ENCODE measurements at places on chromosomes 16 and 17.

DNA sequence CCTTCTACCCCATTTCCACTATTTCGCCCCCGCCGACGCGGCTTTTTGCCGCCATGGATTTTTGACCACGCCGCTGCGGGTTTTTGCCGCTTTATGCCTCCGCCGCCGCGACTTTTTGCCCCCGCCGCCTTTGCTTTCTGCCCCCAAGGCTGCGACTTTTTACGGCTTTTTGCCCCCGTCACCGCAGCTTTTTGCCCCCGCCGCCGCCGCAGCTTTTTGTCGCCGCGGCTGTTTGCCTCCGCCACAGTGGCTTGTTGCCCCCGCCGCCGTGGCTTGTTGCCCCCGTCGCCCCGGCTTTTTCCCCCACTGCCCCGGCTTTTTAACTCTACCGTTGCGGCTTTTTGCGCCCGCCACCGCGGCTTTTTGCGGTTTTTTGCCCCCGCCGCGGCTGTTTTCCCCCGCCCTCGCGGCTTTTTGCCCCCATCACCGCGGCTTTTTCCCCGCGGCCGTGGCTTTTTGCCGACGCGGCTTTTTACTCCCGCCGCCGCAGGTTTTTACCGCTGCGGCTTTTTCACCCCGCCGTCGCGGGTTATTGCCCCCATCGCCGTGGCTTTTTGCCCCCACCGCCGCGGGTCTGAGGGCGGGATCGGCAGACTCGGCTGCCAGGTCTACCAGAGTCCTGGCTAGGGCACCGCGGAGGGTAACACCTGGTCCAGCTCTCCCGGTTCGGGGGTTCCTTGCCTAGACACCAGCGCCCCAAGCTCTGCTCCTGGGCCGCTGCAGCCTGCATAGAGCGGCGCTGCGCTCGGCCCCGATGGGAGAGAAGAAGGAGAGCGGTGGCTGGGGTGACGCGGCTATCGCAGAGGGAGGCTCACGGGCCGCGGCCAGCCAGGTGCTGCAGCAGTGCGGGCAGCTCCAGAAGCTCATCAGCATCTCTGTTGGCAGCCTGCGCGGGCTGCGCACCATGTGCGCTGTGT is 562.7 kb upstream of the WSB1 start:
- DNase-seq = no peak

DNA sequence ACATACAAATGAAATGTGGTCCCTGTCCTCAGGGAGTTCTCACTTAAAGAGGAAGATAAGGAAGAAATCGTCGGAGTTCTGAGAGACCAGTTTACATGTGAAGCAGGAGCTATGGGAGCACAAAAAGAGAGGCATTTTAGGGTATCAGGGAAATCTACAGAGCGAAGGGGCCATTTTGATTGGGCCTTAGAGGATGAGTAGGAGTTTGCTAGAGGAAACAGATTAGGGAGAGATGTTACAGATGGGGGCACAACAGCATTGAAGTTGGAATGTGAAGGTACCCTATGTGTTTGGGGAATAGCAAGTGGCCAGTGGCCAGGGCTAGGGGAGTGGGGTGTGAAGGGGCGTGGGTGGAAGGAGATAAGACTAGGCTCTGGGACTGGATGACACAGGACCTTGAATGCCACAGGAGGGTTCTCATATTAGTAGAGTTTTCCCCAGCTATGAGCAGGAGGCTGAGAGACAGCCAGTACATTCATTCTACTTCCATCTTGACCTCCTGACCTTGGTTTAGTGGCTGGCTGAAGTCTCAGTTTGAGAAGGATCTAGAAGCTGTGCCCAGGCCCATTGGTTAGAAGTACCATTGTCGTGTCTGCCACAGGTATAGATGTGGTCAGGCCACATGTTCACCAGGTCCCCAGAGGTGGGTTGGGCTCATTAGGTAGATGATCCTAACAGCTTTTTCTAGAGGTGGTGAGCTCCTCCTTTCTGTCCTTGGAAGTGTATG is 34.8 kb downstream of the CPNE2 start:
- DNase-seq = no peak

DNA sequence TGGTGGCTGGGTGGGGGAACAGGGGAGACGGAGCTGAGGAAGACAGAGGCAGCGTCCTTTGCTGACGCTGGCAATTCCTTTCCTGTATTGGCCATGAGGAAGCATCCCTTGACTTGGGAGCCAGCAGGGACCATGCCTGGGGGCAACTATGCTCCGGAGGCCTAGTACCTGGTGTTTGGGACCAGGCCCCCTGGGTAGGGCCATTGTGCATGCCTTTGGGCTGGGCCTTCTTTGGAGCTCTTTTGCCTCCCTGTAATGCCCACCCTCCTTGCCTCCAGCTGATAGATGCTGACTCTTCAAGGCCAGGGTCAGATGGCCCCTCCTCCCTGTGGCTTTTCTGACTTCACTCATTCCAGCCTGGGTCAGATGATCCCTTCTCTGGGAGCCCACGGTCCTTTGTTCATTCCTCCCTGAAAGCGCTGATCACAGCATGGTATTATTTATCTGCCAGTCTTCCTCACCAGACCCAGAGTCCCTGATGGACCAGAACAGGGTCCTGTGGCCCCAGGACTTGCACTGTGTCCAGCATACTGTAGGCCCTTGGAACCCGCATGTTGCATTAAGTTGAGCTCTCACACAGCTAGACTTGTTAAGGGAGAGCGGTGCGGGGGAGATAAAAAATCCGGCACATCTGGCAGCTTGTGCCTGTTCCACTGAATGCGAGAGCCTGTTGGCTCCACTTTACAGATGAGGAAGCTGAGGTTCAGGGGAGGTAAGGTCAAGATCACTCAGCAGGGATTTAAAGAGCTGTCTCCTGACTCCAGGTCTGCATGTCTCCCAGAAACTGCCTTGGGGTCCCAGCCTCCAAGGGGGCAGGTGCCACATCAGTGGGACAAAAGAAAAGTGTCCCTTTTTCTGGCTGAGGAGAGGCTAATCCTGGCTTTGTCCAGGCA is 2.9 kb downstream of the STARD3 start:
- no peak for DNase-seq

DNA sequence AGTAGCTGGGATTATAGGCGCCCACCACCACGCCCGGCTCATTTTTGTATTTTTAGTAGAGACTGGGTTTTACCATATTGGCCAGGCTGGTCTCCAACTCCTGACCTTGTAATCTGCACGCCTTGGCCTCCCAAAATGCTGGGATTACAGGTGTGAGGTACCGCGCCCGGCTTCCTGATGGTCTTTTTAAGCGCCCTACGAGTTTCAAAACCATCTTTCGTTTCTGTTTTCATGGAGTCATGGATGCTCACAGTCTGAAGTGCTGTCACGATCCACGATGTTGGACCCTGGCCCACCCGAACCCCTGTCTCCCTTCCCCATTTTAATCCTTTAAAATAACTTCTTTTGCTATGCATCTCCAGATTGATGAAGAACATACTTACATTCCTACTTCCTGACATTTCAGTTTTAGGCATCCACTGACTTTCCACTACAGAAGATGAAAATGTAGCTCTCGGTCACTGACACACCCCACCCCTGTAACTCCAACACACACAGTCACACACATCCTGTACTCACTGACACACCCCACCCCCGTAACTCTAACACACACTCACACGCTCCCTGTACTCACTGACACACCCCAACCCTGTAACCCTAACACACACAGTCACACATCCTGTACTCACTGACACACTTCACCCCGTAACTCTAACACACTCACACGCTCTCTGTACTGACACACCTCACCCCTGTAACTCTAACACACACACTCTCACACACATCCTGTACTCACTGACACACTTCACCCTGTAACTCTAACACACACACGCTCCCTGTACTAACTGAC is 22.6 kb upstream of the WDR45B start:
- DNase-seq = no peak

DNA sequence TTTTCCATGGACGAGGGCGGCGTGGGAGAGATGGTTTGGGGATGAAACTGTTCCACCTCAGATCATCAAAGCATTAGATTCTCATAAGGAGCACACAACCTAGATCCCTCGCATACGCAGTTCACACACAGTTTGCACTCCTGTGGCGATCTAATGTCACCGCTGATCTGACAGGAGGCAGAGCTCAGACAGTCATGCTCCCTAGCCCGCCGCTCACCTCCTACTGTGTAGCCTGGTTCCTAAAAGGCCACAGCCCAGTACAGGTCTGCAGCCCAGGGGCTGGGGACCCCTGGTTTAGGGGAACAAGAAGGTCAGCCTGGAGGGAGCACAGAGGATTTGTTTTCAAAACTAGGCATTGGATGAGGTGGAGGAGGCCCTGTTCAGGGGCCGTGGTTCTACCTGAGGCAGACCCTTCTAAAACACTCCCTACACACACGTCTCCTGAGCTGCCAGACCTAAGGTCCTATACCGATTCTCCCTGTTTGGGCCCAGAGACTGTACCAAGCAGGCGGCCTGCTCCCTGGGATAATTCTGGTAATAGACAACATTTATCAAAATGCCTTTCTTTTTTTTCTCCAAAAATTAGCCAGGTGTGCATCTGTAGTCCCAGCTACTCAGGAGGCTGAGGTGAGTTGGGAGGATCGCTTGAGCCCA is 38.6 kb downstream of the AXIN2 start:
- no peak for DNase-seq

DNA sequence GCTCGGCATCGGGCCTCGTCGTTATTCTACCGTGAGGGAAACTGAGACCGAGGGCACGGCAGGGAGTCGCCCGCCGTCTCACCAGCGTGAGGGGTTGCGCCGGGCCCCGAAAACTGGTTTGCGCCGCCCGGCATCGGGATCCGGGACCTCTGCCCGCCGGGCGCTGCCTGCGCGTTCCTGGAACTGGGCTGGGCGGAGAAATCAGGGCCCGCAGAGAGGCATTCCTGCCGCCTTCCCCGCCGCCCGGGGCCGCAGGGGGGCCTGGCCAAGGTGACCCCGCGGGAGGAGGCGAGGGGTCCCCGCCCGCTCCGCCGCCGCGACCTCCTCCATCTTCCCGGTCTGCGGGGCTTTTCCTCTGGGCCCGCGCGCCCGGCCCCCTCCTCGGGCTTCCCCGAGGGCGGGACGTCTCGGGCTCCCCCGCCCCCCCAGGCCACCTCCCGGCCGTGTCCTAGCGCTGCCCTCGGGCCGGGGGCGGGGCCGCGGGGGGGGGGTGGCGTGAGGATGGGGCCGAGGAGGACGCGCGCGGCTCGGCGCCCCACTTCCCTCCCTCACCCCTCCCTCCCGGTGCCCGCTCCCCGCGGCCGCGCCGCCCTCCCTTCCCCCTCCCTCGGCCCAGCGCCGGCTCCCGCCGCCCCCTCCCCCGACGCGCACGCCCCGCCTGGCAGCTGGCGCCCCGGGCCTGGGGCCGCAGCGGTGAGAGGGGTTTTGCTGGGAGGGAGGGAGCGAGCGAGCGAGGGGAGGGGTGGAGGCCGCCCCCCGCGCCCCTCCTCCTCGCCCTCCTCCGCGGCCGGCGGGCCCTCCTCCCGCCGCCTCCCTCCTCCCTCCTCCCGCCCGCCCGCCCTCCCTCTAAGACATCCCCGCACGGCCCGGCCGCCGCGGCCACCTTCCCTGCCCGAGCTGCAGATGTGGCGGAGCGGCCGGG is at the start of gene GLIS2:
Gene GLIS2, plus strand, starts transcription at position 882 of the 922 bp plus-strand sequence. CDS start 16,214 bp downstream, outside the sequence.
- no peak for DNase-seq

GRCh38 chr17:27585153-27585681 is 45.8 kb upstream of the LGALS9 start:
- DNase-seq = no peak

DNA sequence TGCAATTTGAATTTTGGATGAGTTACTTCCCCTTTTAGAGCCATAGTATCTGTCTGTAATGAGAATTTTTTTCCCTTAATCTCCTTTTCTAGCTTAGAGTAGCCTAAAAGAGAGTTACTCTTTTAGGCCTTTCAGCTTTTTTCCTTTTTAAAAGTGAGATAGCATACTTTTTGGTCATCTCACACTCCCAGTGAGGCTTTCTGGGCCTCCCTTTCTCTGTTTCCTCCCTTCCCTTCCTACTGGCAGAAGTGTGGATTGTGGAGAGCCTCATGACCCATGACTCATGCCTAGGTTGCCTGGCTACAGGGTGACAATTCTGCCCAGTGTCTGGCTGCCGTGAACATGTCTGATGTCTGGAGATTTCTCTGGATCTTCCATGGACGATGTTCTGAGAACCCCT is 15.2 kb downstream of the KRT23 start:
- no peak for DNase-seq

GRCh38 chr16:68264128-68265077 is at the start of gene SLC7A6:
Gene SLC7A6 (plus strand): TSS chr16:68264526. CDS start chr16:68274727, 10,201 bp downstream.
- peak; percentile 85 for DNase-seq

- no peak for DNase-seq
These were observed 26.7 kb upstream of the MED13 start for GRCh38 chr17:62091804-62092203.

DNA sequence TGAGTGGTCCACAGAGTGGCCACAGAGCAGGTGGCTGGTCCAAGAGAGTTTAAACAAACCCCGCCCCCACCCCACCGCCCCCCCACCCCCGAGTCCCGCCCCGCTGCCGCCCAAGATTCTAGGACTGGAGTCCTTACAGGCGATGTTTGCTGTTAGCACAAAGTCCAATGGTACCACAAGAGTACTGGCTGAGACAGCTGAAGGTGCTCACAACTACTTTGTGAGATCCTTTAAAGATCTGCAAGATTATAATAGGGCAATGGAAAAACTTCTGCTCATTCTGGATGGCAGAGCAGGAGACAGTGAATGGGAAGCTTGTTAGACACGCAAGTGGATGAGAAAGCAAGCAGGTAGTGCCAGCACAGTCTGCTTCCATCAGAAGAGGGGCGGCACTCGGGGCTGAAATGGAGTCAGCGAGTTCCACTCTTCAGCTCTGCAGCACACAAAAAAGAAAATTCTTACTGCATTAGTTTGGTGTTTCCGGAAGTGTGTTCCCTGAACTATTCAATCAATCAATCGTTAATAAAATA is 4.7 kb upstream of the TEKT3 start:
- DNase-seq = no peak

DNA sequence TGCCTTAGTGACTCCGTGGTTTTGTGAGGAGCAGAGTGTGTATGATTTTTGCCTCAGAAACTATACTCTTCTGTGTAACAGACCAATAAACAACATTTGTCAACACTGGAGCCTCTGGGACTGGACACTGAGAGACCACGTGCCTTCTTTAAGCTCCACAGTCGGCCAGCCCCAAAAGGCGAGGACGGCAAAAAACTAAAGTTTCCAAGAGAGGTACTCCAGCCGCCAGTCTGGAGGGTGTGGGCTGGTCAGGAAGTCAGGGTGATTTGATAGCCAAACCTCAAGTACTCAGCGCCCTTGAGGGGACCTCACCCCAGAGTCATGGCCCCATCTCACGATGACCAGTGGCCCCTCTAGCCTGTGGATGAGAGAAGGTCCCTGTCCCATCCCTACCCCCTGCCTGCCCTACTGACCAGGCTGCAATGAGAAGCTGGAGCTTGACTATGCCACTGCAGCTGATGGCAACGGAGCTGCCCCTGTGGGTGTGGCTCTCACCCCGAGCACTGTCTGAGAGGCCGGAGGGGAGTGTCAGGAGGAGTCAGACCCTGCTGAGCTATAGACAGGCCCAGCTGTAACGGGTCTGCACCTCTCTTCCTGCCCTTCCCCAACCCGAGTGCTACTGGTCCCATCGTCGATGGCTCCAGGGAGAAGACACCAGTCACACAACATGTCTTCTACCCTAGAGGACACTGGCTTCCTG is 19.8 kb downstream of the MNT start:
- DNase-seq = no peak

GRCh38 chr17:28125526-28126378 is 83.3 kb downstream of the NLK start:
- DNase-seq = no peak
